ENCODE measurements at places on chromosomes 11 and 22. TPM values are rescaled to one million over a fixed set of nuclear protein-coding genes. Genes with fewer than 3 reads are reported as not detected.

OR9Q2 gene
- not detected for total RNA-seq

MYOD1 gene
- not detected for total RNA-seq

DNA sequence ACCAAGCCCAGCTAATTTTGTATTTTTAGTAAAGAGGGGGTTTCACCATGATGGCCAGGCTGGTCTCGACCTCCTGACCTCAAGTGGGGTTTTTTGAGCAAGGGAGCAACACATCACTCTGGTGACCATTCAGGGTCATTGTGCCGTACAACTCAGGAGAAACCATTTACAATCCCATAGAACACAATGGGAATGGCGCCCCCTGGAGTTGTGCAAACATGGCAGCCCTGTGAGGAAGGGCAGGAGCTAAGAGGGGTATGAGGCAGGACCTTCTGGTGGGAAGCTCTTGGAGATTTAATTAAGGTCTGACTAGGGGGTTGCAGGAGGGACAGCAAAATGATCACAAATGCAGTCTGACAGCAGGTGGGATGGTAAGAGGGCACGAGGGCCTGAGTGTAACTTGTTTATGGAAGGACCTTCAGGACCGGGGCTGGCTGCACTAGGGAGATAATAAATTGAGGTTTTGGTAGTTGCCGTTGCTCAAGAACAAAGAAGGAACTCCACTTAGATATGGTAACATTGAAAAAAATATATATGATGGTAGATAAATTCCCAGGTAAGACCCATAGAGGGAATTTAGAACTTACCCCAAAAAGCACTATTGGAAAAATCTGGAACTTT lies 9.1 kb upstream of the CSF2RB start:
- DNase-seq, result no peak

DNA sequence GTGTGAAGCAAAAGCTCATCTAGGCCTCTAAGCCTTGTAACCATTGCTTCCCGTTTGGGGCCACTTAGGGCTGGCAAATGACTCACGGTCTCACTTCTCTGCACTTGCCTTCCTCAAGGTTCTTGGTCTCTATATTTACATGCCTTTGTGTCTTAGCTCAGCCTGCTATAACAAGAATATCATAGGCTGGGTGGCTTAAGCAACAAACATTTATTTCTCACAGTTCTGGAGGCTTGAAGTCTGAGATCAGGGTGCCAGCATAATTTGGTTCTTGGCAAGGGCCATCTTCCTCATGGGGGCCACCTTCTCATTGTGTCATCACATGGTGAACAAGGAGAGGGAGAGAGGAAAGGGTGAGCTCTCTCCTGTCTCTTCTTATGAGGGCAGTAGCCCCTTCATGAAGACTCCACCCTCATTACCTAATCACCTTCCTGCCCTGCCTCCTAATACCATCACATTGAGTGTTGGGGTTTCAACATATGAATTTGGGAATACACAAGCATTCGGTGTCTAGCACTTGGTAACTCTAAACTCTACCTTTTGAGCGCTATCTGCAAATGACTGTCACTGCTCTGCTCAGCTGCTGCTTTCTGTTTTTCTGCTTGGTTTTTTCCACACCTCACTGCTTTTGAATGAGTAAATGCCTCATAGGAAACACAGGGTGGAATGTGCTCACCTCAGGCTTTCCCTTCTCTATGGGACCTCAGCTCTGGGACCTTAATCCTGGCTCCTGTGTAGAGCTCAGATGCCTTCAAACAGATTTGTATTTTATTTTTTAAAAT lies 16.2 kb upstream of the ME3 start:
- no peak for DNase-seq

- DNase-seq, result no peak
Observed at GRCh38 chr11:125931116-125931515, 14.7 kb upstream of the VSIG10L2 start.
